ENCODE measurements at places on chromosomes 2 and 18.

GRCh38 chr2:118176601-118177000, 88.3 kb downstream of the INSIG2 start:
- DNase-seq = no peak

DNA sequence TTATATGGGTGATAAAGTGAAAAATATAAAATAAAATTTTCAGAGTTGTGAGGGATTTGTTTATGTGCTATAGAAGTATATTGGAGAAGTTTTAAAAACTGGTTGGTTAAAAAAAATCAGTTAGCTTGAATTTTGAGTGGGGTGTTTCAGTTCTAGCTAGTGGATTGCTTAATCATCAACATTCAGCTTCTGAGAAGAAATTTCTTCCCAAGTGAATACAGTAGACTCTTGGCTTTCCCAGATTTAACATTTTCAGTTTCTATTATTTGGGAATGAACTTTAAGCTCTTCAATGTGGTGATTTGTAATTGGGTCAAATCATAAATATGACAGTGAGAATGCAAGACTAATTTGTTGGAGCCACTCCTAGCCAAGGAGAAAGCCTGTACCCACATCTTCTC, 120.8 kb downstream of the PLCL1 start:
- DNase-seq = no peak

GRCh38 chr2:110852051-110852450, 119.7 kb downstream of the ACOXL start:
- DNase-seq = no peak

GRCh38 chr2:86593266-86593665, 30.0 kb upstream of the CHMP3 start:
- DNase-seq = no peak

DNA sequence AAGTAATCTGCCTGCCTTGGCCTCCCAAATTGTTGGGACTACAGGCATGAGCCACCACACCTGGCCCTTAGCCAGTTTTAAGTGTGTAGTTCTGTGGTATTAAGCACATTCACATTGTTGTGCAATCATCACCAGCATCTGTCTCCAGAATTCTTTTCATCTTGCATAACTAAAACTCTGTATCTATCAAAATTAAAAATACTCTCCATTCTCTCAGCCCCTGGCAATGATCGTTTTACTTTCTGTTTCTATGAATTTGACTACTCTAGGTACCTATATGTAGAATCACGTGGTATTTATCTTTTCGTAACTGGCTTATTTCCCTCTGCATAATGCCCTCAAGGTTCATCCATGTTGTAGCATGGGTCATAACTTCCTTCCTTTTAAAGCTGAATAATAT, 45.5 kb upstream of the CAVIN2 start:
- no peak for DNase-seq

GRCh38 chr2:63786471-63786870, 55.2 kb upstream of the UGP2 start:
- DNase-seq = no peak

DNA sequence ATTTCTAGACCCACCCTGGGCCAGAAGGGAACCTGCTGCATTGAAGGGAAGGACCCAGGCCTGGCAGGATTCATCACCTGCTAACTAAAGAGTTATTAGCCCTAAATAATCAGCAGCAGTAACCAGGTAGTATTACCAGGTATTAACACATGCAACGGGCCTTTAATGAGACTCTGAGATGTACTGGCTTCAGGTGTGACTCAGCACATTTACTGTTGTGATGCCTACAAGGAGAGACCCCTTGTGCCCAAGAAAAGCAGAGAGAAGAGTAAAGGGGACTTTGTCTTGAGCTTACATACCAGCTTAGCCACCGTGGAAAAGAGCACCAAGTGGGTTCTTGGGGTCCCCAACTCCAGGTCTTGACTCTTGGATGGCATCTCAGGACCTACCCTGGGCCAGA, 243.1 kb upstream of the SLC39A10 start:
- DNase-seq = no peak

DNA sequence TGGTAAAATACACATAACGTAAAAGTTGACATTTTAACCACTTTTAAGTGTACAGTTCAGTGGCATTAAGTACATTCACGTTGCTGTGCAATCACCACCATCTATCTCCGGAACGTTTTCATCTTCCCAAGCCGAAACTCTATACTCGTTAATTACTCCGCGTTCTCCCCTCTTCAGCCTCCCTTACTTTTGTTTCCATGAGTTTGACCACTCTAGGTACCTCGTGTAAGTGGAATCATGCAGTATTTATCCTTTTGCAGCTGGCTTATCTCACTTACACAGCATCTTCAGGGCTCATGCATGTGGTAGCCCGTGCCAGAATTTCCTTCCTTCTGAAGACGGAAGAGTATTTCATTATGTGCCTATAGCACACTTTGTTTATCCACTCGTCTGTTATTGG, 225.2 kb downstream of the SLC4A3 start:
- DNase-seq = no peak

DNA sequence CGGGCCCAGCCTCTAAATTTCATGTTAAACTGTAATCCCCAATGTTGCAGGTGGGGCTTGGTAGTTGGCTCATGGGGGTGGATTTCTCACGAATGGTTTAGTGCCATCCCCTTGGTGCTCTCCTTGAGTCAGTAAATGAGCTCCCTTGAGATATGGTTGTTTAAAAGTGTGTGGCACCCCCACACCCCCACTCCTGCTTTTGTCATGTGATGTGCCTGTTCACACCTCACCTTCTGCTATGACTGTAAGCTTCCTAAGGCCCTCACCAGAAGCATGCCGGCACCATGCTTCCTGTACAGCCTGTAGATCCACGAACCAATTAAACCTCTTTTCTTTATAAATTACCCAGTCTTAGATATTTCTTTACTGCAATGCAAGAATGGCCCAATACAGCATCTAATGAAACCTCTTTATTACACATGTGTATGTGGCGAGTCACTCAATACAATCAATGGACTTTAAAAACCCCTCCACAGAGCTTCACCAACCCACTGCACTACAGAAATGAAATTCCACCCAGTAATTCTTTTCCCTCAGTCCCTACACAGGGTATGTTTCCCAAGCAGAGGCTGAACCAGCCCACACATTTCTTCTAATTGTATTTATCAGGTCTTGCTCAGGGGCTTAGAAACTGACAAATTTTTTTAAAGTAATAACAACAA, 47.3 kb downstream of the WDFY1 start:
- no peak for DNase-seq
